CD8-positive, alpha-beta memory T cell (primary cell): ENCODE measurements at places on chromosomes 1 and 21. TPM values are rescaled to one million over a fixed set of nuclear protein-coding genes. Genes with fewer than 3 reads are reported as not detected.
A peak's percentile ranks its signal among the peaks of the same experiment; 100 is the strongest.

Gene KIAA1614
- 0.10 TPM for polyA plus RNA-seq

Gene RGSL1
- not detected for polyA plus RNA-seq

Gene LCE1D
- not detected for polyA plus RNA-seq

Gene TUT4
- 40.1 TPM for polyA plus RNA-seq

Gene CLCC1
- polyA plus RNA-seq, result 9.5 TPM

Gene OR2M4
- not detected for polyA plus RNA-seq

- no peak for DNase-seq
Measured at GRCh38 chr1:100308777-100309176, 42.8 kb downstream of the RTCA start.

DNA sequence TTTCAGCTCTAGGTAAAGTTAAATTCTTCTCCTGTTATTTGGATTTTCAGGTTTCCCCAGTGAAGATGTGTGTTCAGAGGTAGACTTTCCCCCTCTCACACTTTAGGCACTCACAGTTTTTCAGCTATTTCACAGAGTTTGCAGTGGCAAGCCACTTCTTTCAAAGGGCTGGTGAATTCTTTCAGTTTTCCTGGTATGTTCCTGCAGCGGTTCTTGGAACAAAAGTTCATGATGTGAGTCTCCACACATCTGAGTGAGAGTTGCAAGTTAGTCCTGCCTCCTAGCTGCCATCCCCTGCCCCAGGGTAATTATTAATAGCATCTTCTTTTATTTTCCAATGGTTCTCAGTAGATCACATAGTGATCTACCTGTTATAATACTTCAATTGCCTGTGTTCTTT lies 27.3 kb upstream of the CD84 start:
- no peak for DNase-seq

- DNase-seq, result no peak
Measured at GRCh38 chr1:31785947-31786290, 21.8 kb upstream of the ADGRB2 start.

DNA sequence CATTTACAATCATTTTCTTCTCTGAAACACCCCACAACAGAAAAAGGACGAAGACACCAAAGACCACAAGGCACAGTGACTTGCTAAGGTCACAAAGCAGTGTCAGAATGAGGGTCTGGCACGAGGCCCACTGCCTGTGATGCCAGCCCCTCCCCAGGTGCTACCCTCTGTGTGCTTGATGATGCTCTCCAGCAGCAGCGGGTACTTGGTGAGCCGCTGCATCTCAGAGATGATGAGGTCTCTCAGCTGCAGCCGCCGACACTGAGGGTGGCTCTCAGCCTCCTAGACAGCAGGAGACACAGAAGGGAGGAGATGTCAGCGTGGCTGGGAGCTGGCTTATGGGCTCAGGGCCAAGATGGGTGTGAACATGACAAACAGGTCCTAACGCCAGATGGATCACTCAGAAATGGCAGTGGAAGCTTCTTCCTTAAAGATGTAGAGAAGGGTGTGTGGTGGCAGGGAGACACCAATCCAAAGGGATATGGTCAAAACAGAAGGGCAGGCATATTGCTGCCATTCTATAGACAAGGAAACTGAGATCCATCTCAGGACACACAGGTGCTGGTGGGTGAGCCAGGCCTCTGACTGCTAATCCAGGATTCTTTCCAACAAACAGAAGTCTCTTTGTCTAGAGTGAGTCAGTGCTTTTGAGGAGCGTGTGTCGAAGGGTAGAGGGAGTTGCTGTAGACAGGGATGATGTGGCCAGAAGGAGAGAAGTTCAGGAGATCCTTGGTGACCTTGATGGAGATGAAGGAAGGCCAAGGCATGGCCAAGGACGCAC lies 25.6 kb downstream of the LRRC71 start:
- no peak for DNase-seq

DNA sequence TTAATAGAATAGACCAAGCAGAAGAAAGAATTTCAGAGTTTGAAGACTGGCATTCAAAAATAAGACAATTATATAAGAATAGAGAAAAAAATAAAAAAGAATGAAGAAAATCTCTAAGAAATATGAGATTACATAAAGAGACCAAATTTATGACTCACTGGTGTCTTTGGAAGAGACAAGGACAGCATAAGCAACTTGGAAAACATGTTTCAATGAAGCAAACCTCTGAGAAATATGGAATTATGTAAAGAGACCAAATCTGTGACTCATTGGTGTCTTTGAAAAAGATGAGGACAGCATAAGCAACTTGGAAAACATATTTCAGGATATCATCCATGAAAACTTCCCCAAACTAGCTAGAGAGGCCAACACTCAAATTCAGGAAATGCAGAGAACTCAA lies 60.4 kb upstream of the LYPLAL1 start:
- no peak for DNase-seq

GRCh38 chr1:145997016-145997717 lies 788 bp upstream of the TXNIP start:
- DNase-seq, result peak; percentile 32

DNA sequence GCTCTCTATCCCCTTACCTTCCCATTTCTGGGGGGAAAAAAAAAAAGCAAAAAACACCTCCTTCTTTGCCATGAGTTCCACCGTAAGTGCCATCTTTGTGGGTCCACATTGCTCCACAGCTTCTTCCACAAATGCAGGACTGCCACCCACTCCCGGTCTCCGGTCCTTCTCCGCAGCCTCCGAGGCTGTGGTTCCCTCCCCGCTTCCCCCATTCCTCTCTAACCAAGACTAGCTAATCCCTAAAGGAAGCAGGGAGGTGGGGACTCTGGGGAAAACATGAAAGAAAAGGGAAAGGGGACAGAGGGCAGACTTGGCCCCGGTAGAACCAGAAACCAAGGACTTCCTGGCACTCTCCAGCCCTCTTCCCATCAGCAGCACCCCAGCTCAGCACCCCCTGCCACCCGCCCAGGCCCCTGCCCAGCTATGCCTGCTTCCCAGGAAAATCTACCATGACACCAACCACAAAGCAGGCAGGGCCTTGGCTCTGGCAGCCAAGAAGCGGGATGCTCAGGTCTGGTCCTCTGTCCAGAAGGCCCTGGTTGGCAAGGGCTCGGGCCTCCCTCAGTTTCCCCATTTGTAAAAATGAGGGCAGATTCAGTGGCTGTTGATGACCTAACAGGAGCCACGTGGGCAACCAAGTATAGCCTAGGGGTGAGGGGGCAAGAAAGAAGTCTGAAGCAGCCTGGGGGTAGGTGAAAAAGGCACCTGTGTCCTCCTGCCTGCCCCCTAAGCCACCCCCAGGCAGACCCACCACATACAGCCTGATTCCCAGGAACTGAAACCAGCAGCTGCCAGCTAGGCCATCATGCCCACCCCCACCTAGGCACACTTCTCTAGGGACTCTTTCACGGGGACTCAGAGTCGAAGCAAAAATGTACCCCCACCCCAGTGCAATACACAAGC lies 2.5 kb downstream of the EPHA2 start:
- DNase-seq, result no peak

- DNase-seq, result no peak
Measured at GRCh38 chr1:39733161-39733560, 5.5 kb upstream of the PPIE start.

DNA sequence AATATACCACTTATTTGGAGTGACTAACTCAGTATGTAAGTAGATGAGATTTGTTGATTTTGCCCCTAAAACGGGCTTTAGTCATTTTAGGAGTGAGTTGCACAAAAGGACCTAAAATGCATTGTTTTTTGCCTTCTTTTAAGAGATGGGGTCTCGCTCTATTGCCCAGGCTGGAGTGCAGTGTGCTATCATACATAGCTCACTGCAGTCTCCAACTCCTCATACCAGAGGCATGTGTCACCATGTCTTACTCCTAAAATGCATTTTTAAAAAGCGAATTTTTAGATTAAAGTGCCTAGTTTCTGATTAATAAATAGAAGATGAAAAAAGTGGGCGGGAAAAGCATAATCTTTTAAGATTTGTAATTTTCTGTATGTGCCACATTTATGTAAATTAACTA lies 11.5 kb upstream of the NEXN start:
- DNase-seq, result no peak

- DNase-seq, result no peak
Measured at GRCh38 chr1:147491098-147491497, 50.2 kb upstream of the BCL9 start.

DNA sequence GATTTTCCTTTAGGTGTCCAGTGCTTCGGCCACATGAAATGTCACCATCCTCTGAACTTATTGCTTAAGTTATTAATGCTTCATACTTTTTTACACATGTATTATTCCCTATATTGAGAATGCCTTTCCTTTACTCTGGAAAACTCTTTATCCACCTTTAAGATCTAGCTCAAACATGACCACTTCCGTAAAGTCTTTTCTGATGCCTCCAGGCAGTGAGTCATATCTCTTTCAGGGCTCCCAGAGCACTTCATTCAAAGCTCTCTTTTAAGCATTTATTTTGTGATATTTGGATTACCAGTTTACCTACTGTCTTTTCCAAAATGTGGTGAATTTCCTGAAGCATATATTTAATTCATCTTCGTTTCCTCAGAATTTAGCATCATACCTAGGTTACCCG lies 178.9 kb downstream of the HS2ST1 start:
- no peak for DNase-seq

- no peak for DNase-seq
Measured at GRCh38 chr1:210525716-210526454, 197.2 kb downstream of the HHAT start.

DNA sequence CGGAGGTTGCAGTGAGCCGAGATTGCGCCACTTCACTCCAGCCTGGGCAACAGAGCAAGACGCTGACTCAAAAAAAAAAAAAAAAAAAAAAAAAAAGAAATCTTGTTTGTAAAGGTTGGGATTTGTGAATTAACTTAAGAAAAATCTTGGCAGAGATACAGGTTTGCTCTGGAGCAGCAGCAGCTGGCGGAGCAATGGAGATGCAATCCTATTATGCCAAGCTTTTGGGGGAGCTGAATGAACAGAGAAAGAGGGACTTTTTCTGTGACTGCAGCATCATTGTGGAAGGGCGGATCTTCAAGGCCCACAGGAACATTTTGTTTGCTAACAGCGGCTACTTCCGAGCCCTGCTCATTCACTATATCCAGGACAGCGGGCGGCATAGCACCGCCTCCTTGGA lies 5.6 kb downstream of the ZBTB8B start:
- no peak for DNase-seq

- DNase-seq, result no peak
Measured at GRCh38 chr1:59776960-59777852, 37.5 kb upstream of the HOOK1 start.
